Suppressor macrophage treated with lipopolysaccharide for 1 hour (primary cell): ENCODE measurements at places on chromosomes 3 and 15.

GRCh38 chr15:22806664-22807063, 20.2 kb downstream of the NIPA1 start:
- no peak for DNase-seq

GRCh38 chr3:99248913-99249312, 347.4 kb upstream of the DCBLD2 start:
- DNase-seq = no peak

- no peak for DNase-seq
Observed at GRCh38 chr15:56394909-56395308, 29.7 kb downstream of the TEX9 start.

DNA sequence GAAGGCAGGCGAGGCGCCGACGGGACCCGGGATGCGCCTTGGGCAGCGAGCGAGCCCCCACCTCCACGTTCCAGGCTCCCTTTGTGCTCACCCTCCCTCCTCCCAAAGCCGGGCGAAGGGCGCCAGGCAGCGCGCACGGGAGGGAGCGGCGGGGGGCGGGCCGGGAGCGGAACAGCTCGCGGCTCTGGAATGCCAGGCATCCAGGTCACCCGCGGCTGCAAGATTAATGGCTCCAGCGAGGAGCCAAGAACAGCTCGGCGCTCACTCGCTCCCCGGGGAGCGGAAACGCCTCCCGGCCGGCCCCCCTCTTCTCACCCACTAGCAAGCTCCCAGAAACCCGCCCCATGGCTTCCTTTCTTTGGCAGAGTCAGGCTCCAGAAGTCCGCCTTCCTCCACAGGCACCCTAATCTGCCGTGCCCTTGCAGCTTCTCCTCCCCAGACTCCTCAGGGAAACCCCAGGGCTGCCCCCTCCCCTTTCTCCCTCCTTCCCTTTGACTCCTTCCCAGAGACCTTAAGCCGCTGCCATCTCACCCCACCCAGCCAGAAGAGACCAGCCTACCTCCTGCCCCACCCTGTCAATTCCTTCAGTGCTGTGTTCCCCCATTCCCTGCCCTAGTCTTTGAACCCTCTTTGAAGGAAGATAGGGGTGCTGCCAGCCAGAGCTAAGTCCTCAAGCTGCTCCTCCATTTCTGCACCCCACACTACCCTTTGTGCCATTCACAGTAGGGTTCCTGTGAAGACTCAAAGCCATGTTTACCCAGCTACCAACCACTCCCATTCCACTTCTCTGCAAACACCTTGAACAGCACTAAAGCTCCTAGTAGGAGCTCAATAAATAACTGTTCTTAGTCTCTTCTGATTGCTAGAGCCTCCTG, 9.9 kb downstream of the AMOTL2 start:
- DNase-seq = no peak

DNA sequence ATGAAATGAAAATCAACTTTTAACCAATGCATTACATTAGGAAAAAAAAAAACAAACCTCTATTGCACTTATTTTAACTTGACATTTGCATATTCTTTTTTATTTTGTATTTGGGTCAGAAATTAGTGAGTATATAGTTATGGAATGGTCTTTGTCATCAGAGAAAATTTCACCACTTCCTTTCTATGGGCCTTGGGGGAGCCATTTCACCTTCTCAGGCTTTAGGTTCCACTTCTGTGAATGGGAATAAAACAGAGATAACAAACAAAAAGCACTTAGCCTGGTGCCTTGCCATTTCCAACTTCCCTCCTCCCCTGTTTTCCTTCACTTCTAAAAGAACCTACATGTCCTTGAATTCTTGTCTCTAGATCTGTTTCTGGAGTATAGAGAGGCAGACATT, 168.0 kb upstream of the STT3B start:
- DNase-seq = no peak

- DNase-seq = no peak
Observed at GRCh38 chr3:168497741-168498140, 402.0 kb upstream of the GOLIM4 start.

DNA sequence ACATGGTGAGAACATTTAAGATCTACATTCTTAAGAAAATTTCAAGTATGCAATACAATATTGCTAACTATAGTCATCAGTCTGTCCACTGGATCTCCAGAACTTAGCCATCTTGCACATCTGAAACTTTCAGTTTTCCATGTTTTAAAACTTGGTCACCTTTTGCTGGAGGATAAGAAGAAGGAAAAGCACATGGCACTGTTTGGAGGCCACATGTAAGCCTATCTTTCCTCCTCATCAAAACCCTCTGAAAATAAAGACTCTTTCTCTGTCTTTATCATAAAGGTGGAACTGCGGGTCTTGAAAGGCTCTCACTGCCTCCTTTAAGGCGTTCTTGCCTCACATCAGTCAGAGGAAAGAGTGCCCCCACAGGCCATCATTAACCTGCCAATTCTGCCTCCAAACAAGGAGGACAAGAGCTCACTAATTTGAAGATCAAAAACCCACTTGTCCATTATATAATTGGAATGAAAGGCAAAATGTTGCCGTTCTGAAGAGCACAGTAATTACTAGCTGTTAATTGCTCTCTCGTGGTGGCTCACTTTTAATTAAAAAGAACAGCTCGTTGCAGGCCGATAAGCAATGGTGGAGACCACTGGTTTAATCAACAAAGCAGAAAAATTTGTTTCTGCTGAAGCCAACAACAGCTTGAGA, 157.8 kb downstream of the MECOM start:
- DNase-seq = no peak

- no peak for DNase-seq
Observed at GRCh38 chr3:64388886-64389285, 163.6 kb upstream of the PRICKLE2 start.

GRCh38 chr3:125194849-125195601, 17.5 kb downstream of the SLC12A8 start:
- no peak for DNase-seq

DNA sequence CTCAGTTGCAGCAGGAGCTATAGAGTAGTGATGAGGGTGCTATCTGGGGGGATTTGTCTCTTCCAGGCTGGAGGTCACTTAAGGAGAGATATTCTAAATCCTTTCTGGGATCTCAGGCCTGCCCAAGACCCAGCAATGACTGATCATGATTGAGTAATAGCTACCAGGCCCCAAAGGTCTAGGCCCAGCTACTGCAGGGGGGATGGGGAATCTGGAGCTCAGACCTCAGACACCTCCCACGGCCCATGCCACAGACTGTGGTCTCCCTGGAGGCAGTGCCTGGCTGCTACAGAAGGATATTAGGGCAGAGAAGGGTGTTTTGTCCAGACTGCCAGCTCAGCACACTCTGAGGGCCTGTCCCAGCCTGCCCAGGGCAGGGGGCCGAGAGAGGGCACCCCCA, 6.9 kb downstream of the SLC38A3 start:
- no peak for DNase-seq

DNA sequence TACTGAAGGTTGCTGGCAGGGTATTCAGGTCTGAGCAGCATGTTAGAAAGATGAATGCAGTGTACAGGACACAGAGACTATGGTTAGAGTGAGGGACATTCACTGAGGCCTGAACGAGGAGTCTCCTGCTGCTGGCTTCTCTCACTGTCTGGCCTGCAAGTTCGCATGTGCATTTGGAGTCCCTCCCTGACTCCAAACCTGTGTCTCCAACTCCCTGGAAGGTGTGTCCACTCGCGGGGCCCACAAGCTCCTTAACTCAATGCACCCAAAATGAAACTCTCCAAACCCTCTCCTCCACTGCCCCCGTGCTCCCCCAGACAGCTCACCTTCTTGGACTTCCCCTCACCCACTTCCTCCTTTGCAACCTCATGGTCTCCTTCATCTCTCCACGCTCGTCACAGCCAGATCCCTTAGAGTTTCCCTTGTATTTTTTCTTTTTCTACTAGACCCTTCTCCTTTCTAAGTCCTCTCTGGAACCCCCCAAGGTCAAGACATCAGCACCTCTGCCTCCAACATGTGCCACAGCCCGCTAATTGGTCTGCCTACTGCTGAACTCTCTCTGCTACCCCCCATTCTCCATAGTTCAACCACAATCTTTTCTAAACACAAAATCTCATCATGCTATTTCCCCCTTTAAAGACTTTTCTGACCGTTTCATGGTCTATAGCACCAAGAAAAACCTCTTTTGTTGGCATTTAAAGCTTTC, 58.3 kb downstream of the HES1 start:
- peak; percentile 44 for DNase-seq

- DNase-seq = no peak
Observed at GRCh38 chr15:26877831-26878230, 11.0 kb downstream of the GABRA5 start.
